ELF-1 (cell line): ENCODE measurements at places on chromosomes 16 and 17.

GRCh38 chr16:6643080-6643686, 689.5 kb upstream of the RBFOX1 start:
- peak; percentile 64 for DNase-seq

DNA sequence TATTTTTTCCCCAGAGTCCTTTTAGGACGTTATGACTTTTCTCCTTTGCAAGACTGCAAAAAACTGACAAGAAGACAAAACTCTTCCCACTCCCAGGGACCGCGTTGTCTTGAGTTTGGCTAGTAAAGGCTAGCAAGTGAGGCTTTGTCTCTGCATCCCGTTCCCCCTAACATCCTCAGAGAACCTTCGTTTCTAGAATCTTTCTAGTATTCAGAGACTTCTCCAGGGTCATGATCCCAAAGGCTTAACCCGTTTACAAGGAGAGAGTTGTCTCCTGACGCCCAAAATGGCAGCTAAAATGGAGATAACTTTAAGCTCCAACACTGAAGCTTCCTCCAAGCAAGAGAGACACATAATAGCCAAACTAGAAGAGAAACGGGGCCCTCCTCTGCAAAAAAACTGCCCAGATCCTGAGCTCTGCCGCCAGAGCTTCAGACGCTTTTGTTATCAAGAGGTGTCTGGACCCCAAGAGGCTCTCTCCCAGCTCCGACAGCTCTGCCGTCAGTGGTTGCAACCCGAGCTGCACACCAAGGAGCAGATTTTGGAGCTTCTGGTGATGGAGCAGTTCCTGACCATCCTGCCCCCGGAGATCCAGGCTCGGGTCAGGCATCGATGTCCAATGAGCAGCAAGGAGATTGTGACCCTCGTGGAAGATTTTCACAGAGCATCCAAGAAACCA, 843 bp downstream of the ZNF174 start:
- peak; percentile 50 for DNase-seq

DNA sequence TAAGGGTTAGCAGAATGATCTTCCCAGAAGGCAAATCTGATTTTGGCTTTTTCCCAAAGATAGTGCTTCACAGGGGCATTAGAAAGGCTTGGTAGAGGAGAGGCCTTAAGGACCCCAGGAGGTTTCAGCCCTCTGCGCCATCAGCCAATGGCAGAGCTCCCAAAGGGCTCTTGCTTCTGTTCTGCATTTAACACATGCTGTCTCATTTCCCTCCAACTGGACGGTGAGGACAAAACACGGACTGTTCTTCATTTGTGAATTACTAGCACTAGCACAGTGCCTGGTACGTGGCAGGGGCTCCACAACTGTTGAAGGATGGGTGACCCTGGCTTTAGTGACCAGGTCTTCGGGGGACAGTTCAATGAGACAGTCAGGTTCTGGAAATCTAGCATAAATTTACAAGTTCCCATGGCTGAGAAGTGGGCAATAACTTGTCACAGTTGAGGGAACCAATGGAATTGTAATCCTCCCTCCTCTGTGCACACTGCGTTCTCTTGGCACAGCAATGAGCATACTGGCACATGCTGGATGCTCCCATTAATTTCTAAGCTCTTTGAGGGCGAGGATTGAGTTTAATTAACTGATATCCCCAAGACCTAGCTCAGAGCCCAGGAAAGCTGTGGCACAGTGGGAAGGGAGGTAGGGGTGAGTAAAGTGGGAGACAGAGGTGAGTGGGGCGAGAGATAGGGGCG, 45.4 kb downstream of the COG7 start:
- no peak for DNase-seq

GRCh38 chr17:6509031-6509771, 47.2 kb downstream of the PITPNM3 start:
- peak; percentile 31 for DNase-seq

DNA sequence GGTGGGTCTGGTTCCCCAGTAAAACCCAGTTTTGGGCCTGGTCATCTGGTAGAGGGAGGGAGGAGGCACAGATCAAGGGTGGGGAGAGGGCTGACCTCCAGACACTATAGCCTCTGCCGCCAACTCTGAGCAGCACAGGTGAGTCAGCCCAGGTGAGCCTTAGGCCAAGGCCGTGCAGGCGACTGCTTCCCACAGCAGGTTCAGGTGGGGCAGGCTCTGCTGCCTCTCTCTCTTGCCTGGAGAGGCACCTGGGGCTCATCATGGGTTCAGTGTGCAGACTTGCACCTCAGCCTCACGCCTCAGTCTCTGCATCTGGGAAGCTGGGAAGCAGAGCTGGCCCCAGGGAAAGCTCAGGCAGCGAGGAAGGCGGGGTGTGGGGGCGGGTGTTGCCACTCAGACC, 37.8 kb upstream of the IL34 start:
- peak; percentile 49 for DNase-seq

GRCh38 chr17:41098481-41098880, 539 bp upstream of the KRTAP4-8 start:
- no peak for DNase-seq

DNA sequence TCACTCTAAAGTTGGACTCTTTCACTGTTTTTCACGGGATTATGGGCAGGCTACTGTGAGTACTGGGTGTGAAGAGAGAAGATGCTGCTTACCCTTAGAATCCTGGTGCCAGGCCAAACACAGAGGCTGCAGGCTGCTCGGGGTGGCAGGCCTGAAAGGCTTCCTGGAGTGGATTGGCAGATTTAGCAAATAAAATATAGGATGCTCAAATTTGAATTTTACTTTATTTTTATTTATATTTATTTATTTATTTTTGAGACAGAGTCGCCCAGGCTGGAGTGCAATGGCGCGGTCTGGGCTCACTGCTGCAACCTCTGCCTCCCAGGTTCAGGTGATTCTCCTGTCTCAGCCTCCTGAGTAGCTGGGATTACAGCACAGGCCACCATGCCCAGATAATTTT, 14.9 kb upstream of the STAC2 start:
- no peak for DNase-seq

DNA sequence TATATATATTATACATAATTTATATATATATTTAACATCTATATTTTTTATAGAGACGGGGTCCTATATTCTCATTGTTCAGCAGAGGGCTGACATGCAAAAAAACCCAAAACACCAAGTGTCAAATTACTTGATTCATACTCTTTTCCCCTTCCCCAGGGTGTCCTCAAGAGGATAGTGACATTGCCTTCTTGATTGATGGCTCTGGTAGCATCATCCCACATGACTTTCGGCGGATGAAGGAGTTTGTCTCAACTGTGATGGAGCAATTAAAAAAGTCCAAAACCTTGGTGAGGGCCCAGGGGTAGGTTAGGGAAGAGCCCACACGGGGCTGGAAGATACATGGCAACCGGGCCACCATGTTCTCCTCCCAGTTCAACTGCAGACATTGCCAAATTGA, 11.0 kb downstream of the ITGAM start:
- DNase-seq = no peak

DNA sequence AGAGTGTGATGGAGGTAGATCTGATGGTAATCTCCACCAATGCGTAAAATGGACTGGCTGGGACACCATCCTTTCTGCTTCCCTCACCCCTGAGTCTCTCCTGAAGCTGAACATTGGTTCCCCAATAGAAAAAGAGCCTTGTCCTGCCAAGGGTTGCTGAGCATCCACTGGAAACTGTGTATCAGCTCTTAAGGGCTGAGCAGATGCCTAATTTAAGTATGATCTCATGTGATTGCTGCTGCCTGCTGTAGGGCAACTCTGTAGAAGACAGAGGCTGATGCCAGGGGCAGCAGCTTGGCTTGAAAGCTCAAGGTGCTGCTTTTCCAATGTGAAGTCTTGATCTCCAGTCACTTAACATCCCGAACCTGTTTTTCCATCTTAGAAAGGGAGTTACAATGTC, 310.3 kb upstream of the CCL2 start:
- no peak for DNase-seq

DNA sequence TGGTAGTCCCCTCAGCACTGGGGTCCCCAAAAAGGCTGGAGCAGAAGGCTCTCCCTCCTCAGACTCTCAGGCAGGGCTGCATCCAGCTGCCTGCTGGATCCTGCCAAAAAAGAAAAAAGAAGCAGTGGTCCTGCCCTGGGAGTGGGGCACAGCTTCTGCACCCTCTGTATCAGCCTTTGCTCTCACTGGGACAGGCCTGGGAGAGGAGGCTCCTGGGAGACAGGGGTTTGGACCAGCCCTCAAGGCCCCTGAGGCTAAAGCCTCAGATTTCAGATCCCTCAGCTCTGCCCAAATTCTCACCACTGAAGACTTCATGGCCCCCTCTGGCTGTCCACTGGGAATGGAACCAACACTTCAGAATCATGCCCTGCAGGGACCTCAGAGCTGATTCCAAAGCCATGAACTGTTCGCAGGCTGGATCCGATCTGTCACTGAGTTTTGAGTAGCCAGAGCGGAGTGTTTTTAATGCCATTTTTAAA, 96.9 kb downstream of the C16orf78 start:
- peak; percentile 65 for DNase-seq

DNA sequence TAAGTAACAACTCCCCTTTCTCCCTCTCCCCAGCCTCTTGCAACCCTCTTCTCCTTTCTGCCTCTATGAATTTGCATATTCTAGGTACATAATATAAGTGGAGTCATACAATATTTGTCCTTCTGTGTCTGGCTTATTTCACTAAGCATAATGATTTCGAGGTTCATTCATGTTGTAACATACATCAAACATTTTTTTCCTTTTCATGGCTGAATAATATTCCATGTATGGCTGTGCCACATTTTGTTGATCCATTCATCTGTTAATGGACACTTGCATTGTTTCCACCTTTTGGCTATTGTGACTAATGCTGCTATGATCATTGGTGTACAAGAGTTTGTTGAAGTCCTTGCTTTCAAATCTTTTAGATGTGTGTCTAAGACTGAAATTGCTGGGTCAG, 17.6 kb upstream of the FA2H start:
- DNase-seq = no peak

- no peak for DNase-seq
Observed at GRCh38 chr16:11597235-11598095, 10.7 kb upstream of the LITAF start.

- no peak for DNase-seq
Observed at GRCh38 chr16:7344830-7345780, 12.5 kb downstream of the RBFOX1 start.

DNA sequence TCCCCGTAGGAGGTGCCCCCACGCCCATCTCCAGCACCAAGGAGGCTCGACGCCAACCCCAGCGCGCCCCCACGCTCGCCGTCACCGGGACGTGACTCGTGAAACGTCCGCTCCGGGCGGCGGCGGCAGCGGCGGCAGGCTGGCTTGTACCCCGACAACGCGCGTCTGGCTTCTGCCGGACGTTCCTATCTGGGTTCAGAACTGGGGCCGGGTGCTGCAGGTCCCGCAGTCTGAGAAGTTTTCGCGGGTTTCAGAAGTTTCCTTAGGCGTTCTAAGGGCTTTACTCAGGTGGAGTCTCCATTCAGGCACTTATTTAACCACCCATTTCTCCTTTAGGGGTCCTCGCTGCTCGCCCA, 672 bp upstream of the ALKBH5 start:
- DNase-seq = no peak

DNA sequence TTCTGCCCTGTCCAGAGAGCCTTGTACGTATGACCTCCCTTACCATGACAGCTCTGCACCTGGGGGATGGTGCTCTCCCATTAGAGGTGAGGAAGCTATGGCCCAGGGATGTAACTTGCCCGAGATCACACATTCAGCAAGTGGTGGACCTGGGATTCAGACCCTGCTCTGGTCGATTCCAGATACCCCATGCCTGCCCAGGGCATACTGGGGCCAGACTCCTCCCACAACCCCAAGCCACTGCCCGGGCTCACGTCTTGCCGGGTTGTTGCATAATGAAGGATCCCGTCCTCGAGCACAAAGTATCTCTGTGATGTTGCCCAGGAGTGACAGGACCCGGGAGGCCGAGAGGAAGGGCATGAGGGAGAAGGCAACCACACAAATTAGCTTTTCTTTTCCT, 2.1 kb downstream of the OSBPL7 start:
- DNase-seq = no peak

GRCh38 chr17:27609611-27610303, 21.2 kb upstream of the LGALS9 start:
- peak; percentile 68 for DNase-seq

- DNase-seq = no peak
Observed at GRCh38 chr17:7509937-7510336, 25.8 kb downstream of the POLR2A start.

DNA sequence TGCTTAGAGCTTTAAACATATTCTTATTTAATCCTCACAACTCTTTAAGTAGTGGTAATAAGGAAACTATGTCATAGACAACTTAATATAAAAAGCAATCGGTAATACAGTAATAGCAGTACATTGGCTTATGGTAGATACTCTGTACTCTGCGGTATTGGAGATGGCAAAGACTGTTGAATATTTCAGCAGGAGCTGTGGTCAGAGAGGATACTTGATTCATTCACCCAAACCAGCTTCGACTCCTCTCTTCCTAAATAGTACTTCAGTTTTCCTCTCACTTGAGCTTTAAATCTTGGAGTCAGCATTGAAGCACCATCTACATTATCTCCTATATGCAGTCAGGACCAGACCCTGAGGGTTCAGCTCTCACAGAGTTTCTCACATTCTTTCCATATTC, 169.3 kb downstream of the CYB561 start:
- no peak for DNase-seq

GRCh38 chr17:57550016-57550415, 195.1 kb downstream of the CCDC182 start:
- no peak for DNase-seq

DNA sequence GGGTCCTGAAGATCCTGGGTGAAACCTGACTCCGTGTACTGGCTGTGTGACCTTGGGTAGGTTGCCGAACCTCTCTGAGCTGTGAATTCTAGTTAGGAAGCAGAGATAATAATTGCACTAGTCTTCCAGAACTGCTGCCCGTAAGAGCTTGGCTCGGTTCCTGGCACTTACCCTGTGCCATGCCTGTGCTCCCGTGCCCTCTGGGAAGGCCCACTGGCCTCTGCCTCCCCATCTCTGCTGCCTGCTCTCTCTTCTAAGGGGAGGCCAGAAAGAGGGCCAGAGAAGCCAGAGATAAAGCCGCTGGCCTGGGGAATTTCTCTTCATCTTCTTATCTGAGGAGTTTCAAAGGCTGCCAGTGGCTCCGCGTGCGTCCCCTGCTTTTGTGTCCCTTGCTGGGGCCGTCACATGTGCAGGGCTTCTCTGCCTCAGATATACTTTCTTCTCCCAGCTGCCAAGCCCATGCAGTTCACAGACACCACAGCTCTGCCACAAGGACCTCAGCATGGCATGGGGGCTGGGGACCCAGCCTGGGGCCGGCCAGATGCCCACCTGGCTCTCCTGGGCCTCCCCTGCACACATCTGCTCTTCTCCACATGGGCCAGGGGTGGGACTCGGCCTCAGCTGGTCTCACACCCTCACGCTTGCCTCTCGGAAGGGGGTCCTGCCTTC, 145.2 kb downstream of the SDK2 start:
- no peak for DNase-seq

- DNase-seq = no peak
Observed at GRCh38 chr17:17822189-17822588, 14.6 kb downstream of the SREBF1 start.

GRCh38 chr16:51797669-51798259, 646.7 kb upstream of the SALL1 start:
- peak; percentile 17 for DNase-seq

- no peak for DNase-seq
Observed at GRCh38 chr16:65936096-65936495, 430.4 kb upstream of the CDH5 start.

- peak; percentile 3 for DNase-seq
Observed at GRCh38 chr16:17885659-17886207, 415.0 kb upstream of the XYLT1 start.

- DNase-seq = no peak
Observed at GRCh38 chr16:21100447-21100846, 50.2 kb downstream of the DNAH3 start.

- peak; percentile 78 for DNase-seq
Observed at GRCh38 chr17:18143044-18143936, 34.7 kb downstream of the MYO15A start.

GRCh38 chr16:4706871-4707270, 13.5 kb downstream of the NUDT16L1 start:
- DNase-seq = no peak
